Activated CD4-positive, alpha-beta T cell treated with anti-CD3 and anti-CD28 coated beads, Interleukin-2, Interleukin-6, amounts not matched to agents 100 ng/mL and 50 ng/mL, durations not matched to agents 16 hours and 8 hours (primary cell): ENCODE measurements at places on chromosomes 12 and 14.

DNA sequence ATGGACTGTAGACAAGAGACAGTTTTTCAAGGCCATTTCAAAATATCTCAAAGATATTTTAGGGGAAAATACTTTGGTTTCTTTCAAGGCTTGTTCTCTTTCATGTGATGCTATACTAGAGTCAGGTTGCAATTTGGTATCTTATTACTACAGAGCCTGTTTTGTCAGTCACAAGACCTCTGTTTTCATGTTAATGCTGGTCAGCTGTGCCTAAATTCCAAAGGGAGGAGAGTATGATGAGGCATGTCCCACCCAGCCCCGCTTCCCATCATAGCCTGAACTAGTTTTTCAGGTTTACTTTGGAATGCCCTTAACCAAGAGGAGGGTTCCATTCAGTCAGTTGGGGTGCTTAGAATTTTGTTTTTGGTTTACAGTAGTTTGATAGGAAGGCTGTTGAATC lies 52.6 kb downstream of the GPHB5 start:
- no peak for DNase-seq

DNA sequence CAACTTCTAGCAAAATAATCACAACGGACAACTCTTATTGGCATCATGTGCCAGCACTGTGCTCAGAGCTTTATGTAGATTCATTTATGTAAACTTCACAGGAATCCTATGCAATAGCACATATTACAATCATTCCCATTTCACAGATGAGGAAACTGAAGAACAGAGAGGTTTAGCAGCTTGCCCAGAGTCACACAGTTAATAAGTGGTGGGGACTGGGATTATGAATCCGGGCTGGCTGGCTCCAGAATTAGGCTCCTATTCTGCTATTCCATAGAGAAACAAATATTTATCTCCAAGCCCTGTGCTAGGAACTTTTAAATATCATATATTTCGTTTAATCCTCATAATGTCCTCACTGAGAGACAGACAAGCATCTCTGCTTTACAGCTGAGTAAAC lies 52.4 kb upstream of the OAS1 start:
- no peak for DNase-seq

- DNase-seq = no peak
Measured at GRCh38 chr12:4984971-4985370, 58.7 kb upstream of the KCNA5 start.

DNA sequence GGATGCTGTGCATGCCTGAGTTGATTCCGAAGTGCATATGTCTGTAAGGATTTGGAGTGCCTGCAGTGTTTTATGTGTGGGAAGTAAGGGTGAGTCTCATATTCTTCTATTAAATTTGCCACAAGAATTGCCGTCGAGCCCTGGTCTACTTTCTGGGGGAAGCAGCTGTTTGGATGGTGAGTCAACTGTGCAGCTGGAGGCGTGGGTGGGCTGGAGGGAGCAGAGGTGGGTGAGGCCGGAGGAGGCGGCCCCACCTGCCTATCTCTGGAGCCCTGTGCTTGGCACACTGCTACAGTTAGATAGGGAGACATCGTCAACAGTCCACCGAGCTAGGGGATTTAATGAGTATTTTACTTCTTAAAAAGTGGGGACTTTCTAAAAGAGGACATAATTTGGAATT lies 9.7 kb downstream of the GLRX5 start:
- DNase-seq = no peak

GRCh38 chr12:18368594-18368993 lies 107.3 kb downstream of the PIK3C2G start:
- no peak for DNase-seq

- peak; percentile 41 for DNase-seq
Measured at GRCh38 chr12:47071241-47071852, 8.1 kb upstream of the PCED1B start.

GRCh38 chr12:113569806-113570205 lies 98.1 kb upstream of the LHX5 start:
- no peak for DNase-seq

DNA sequence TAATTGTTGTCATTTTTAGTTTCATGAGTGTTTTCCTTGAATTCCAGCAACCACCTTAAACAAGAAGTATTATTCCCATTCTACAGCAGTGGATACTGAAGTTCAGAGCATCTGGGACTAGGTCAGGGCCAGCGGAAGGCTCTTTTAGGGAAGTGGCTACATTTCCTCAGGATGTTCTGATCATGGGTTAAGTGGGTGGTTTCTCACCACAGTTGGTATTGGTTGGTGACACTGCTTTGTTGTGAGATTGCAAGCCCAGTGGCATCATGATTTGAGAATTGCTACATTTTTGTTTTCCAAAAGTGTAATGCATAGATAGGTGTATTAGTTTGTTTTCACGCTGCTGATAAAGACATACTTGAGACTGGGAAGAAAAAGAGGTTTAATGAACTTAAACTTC lies 47.1 kb downstream of the SYNE2 start:
- DNase-seq = no peak

- no peak for DNase-seq
Measured at GRCh38 chr12:11797317-11797913, 147.9 kb downstream of the ETV6 start.

- no peak for DNase-seq
Measured at GRCh38 chr14:96991226-96991625, 194.0 kb downstream of the VRK1 start.

GRCh38 chr12:100743060-100743459 lies 51.5 kb upstream of the ANO4 start:
- DNase-seq = no peak

DNA sequence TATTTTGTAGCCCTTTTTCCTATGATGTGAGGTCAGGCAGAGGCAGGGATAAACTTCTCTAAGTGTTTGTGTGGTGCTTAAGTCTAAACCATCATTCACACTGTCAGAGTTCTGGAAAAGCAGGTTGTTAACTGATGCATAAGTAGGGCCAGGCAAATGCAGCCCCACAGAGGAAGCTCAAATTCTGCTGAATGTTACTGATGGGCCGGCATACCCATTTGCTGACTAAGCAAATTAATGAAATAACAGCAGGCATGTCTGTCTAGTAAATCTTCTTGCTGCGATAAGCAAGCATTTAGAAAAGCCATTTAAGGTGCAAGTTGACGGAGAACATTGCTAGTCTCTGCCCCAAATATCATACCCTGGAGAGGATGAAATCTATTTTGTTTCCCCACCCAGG lies 523.2 kb upstream of the CCDC196 start:
- DNase-seq = no peak

- DNase-seq = no peak
Measured at GRCh38 chr14:62645649-62646048, 399.6 kb downstream of the KCNH5 start.

GRCh38 chr14:80445605-80446004 lies 234.3 kb upstream of the DIO2 start:
- DNase-seq = no peak

DNA sequence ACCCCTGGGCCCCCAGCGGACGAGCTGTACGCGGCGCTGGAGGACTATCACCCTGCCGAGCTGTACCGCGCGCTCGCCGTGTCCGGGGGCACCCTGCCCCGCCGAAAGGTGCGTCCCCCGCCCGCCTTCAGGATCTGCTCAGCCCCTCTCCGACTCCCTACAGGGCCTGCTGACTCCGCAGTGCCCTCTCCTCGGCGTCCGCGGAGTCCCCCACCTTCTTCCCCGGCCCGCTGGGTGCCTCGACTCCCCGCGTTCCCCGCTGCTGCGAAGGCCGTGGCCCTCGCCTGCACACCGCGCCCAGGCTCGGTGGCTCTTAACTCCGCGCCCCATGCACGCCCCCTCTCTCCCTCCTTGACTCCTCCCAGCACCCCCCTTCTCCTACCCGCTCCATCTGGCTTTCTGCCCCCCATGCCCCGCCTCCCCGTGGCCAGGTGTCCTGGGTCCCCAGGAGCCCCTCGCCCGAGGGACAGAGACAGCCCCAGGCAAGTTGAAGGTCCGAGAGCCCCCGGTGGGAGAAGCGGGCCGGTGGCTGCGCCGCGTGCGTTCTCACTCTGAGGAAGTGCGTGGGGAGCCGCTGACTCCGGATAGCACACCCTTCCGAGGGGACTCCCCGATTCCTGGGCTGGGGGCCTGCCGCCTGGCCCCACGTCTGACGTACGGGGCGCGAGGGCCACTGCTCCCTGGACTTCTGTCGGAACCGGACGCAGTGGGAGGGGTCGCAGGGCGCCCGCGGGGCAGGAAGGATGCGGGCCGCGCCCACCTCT lies 594 bp downstream of the TAMALIN start:
- no peak for DNase-seq

DNA sequence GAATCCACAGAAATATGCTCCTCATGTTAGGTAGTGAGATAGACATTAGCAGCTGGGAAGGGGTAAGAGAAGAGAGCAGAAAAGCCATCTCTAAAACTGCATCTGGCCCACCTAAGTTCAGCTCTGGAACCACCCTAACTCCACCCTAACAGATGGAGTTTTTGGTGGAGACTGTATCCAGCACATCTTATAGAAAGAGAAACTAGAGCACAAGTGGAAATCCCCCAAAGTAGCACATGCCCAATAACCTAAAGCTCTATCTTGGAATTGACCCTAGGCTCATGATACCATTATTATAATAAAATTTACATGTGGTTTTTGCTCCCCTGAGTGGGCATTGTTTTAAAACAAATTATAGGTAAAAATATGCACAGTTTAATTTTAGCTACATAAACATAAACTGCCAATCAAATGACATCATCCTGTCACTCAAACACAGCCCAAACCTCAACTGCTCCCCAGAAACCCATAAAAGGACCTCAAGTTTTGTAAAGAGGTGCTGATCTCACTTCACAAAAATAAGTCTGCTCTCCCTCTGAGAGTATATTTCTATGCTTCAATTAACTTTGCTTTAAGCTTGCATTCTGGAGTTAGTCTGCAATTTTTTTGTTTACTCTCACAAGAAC lies 206.4 kb downstream of the PIK3C2G start:
- DNase-seq = no peak

- DNase-seq = no peak
Measured at GRCh38 chr14:30125322-30125979, 197.8 kb upstream of the PRKD1 start.

- peak; percentile 31 for DNase-seq
Measured at GRCh38 chr14:96119947-96120346, 80.8 kb downstream of the C14orf132 start.

DNA sequence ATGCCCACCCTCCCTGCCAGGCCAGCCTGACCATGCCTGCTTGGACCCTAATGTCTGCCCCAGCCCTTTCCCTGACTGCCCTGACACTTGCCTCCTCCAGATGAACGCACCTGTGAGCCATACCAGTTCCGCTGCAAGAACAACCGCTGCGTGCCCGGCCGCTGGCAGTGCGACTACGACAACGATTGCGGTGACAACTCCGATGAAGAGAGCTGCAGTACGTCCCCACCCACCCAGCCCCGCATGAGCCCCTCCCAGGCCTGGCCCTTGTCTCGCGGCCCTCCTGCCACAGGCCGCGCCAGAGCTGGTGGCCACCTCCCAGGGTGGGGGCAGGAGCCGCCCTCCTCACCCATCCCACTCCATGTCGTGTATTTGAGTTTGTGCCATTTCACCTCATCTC lies 14.3 kb upstream of the NXPH4 start:
- no peak for DNase-seq

GRCh38 chr12:110917961-110918360 lies 2.4 kb downstream of the MYL2 start:
- no peak for DNase-seq

- DNase-seq = no peak
Measured at GRCh38 chr14:88248606-88249005, 74.5 kb downstream of the KCNK10 start.

GRCh38 chr14:50230701-50231474 lies 490 bp downstream of the SOS2 start:
- peak; percentile 68 for DNase-seq

DNA sequence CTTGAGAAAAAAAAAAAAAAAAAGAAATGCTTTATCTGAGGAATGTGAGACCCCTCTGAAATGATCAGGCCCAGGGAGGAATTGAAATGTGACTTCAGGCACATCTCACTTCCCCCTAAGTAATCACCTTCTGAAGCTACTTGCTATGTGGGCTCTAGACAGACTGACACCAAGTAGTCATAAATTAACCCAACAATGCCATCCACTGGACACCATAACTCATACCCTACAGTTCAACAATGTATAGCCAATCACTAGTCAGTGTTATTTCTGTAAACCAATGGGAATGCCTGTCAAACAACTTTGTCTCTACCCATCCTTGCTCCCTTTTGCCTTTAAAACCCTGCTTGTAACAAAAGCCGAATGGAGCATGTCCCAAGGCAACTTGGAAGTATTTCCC lies 182.7 kb upstream of the TMPO start:
- no peak for DNase-seq

DNA sequence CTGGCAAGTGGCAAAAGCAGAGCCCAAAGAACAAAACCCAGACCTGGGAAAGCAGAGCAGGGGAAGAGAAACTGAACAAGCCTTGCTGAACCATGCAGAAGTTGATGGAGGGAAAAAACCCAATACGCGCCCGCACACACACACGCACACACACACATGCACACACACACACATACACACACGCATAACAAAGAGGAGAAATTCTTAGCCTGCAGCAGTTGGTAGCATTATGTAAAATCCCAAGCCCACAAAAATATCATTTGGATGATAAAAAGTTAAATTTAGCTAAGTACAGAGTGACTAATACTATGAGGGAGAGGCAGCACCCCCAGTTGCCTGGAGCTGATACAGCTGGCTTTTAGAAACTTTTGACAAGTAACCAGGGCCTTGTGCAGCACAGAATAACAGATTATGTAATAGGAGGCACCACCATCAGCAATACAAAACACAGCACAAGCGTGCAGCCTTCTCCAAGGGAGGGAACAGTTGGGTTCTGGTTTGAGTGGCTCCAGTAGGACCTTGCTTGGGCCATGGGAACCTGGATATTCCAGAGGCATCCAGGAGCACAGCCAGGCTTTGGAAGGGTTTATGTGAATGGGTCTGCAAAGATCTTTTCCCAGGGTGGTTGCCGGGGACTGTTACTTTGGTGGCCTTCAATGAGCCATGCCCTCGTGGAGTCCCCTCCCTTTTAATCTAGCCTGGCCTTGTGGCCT lies 35.3 kb downstream of the PITPNM2 start:
- DNase-seq = no peak

DNA sequence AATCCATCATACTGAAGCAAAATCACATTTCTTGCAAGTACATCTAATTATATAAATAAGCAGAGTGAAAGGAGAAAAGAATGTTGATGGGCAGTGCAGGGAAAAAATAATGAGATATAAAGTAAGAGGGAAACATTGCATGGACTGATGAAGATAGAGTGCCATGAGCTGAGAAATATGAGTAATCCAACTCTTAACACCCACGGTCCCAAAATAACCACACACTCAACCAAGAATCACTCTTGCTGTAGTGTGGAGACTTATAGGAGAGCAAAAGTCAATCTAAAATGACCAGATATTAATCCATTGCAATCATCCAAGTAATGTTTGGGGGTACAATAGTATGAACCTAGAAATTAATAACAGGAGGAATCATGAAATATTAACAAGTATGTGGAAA lies 40.2 kb downstream of the MYF5 start:
- DNase-seq = no peak

GRCh38 chr12:60345442-60345841 lies 749.6 kb downstream of the SLC16A7 start:
- DNase-seq = no peak

- DNase-seq = no peak
Measured at GRCh38 chr14:60309867-60310552, 61.0 kb downstream of the PPM1A start.
